Cardiac septum (tissue), 1 donor: ENCODE measurements at places on chromosomes 3 and 15. TPM values are rescaled to one million over a fixed set of nuclear protein-coding genes. Genes with fewer than 3 reads are reported as not detected.

GRAMD1C gene
- 0.70 TPM for total RNA-seq

ZDHHC23 gene
- total RNA-seq, result 2.9 TPM

PLSCR2 gene
- 0.48 TPM for total RNA-seq

ACP3 gene
- total RNA-seq, result 0.78 TPM

POPDC2 gene
- total RNA-seq, result 702 TPM

ITGA11 gene
- total RNA-seq, result 9.3 TPM

PTX3 gene
- total RNA-seq, result 2.2 TPM

TAGLN3 gene
- total RNA-seq, result 0.46 TPM

INKA1 gene
- total RNA-seq, result 1.9 TPM

EIF4E3 gene
- 54.7 TPM for total RNA-seq

ACAN gene
- 1.9 TPM for total RNA-seq

AADAC gene
- not detected for total RNA-seq

ANKUB1 gene
- total RNA-seq, result not detected

BNC1 gene
- total RNA-seq, result 0.11 TPM

RFTN1 gene
- 26.5 TPM for total RNA-seq

CDHR4 gene
- not detected for total RNA-seq

ST8SIA2 gene
- 10.1 TPM for total RNA-seq

GOLGA6B gene
- not detected for total RNA-seq

CAMK1 gene
- 10.0 TPM for total RNA-seq

ALDH1L1 gene
- total RNA-seq, result 26.8 TPM

NCKIPSD gene
- 22.5 TPM for total RNA-seq

LOXL1 gene
- total RNA-seq, result 29.1 TPM

ST6GAL1 gene
- total RNA-seq, result 61.8 TPM

NR1I2 gene
- 0.08 TPM for total RNA-seq

CHRD gene
- 7.0 TPM for total RNA-seq

SLC6A20 gene
- not detected for total RNA-seq

C3orf80 gene
- 0.94 TPM for total RNA-seq

SCAMP5 gene
- 3.6 TPM for total RNA-seq

PLA2G4D gene
- total RNA-seq, result not detected

MME gene
- 3.6 TPM for total RNA-seq

MAP1A gene
- total RNA-seq, result 182 TPM

ALPK3 gene
- 190 TPM for total RNA-seq

CLDN1 gene
- total RNA-seq, result 0.57 TPM

ABTB1 gene
- total RNA-seq, result 25.5 TPM

ADAMTS17 gene
- total RNA-seq, result 0.67 TPM

GLT8D1 gene
- total RNA-seq, result 29.1 TPM

ELL3 gene
- total RNA-seq, result 2.2 TPM

RTP1 gene
- not detected for total RNA-seq

PRRT3 gene
- total RNA-seq, result 1.6 TPM

PLCH1 gene
- total RNA-seq, result 0.16 TPM

FBN1 gene
- total RNA-seq, result 32.1 TPM

IL5RA gene
- 0.40 TPM for total RNA-seq

TMEM43 gene
- 62.0 TPM for total RNA-seq

CCR4 gene
- total RNA-seq, result not detected

PRR20G gene
- not detected for total RNA-seq

SCN10A gene
- 0.08 TPM for total RNA-seq

CAMKV gene
- total RNA-seq, result not detected

OXNAD1 gene
- total RNA-seq, result 15.1 TPM

CRABP1 gene
- not detected for total RNA-seq

NCEH1 gene
- total RNA-seq, result 18.5 TPM

TMEM158 gene
- 0.38 TPM for total RNA-seq

APPL1 gene
- 48.6 TPM for total RNA-seq

FAM174B gene
- total RNA-seq, result 6.5 TPM

KCNMB3 gene
- 1.9 TPM for total RNA-seq

CIDEC gene
- 1.9 TPM for total RNA-seq

SPINT1 gene
- 0.59 TPM for total RNA-seq

HGD gene
- total RNA-seq, result 0.73 TPM

DNAH1 gene
- total RNA-seq, result 4.2 TPM

LRTM1 gene
- not detected for total RNA-seq

ACTC1 gene
- 11,631 TPM for total RNA-seq
